A673 (cell line): ENCODE measurements at places on chromosomes 2 and 18.

DNA sequence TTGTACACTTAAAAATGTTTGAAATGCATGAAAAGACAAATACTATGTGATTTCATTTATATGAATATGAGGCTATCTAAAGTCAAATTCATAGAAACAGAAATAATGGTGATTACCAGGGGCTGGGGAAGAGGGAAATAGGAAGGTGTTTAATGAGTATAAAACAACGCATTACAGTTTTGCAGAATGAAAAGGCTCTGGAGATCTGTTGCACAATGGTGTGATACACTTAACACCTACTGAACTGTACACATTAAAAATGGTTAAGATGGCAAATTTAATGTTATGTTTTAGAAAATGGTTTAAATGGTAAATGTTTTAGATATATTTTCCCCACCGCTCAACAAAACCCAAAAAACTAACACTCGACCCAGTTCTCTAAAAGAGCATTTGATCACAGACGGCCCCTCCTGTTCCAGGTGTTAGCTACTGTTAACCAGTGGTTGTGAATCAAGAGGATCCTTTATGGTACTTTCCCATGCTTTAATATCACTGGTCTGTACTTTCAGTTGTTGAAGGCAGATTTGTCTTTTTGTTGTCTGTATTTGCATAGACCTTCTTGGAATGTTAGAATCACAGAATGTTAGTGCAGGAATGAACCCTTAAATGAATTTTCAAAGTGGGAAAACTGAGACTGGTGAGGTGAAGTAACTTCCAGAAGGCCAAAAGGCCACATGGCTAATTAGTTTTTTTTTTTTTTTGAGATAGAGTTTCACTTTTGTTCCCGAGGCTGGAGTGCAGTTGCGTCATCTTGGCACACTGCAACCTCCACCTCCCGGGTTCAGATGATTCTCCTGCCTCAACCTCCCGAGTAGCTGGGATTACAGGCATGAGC is 10.2 kb downstream of the RAB10 start:
- DNase-seq, result no peak

GRCh38 chr18:10094655-10095054 is 180.8 kb downstream of the VAPA start:
- no peak for DNase-seq

- peak; percentile 54 for DNase-seq
Observed at GRCh38 chr2:161102770-161103450, 57.3 kb upstream of the TANK start.

DNA sequence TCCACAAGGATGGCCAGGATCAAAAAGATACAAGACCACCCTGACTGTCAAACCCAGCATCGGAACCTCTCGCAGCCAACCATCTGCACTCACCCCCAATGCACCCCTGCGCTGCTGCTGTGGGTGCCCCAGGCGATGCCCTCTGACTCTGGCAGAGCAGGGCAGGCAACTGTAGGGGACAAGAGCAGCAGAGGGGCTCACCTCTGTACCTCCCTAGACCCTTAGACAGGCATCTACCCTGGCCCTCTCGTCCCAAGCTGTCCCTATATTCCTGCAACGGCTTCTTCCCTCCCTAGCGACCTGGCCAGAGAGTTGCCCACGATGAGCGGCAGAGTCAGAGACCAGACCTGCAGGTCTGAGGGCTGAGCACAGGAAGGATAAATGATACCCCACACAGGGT is 128.2 kb downstream of the HDAC4 start:
- no peak for DNase-seq

- DNase-seq, result no peak
Observed at GRCh38 chr2:234414596-234414995, 82.3 kb downstream of the ARL4C start.

- DNase-seq, result no peak
Observed at GRCh38 chr2:173773076-173773475, 192.1 kb downstream of the SP3 start.

- no peak for DNase-seq
Observed at GRCh38 chr2:127584047-127584446, 48.6 kb downstream of the MYO7B start.

DNA sequence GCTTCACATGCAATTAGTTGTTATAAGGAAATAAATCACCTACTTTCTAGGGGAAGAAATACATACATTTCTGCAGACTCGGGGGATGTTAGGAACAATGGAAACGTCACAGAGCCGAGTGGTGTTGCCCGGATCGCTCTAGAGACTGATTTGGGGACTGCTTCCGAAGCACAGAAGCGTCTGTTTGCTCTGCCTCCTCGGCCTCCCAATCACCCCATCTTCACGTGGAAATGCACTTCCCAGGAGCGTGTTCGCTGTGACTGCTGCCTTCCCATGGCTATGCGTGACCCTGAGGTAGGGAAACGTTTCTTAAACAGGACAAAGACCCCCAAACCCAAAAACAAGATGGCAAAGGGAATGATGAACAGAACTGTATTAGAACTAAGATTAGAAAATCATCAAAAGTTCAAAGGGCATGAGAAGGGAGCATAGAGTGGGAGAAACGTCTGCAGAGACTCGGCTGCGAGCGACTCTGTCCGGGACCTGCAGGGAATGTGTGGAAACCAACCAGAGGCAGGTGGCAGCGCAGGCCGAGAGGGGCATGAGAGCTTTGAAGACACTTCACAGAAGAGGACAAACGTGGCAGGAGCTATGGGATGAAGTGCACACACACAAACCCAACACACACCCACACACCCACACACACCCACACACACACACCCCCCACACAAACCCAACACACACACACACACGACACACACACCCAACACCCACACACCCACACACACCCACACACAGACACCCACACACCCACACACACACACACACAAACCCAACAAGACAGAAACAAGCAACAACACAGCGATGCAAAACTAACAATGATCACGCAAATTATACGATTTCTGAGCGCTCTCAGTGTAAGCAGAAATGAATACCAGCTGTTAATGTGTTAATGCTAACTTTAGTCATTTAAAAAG is 41.3 kb downstream of the RTP5 start:
- no peak for DNase-seq

DNA sequence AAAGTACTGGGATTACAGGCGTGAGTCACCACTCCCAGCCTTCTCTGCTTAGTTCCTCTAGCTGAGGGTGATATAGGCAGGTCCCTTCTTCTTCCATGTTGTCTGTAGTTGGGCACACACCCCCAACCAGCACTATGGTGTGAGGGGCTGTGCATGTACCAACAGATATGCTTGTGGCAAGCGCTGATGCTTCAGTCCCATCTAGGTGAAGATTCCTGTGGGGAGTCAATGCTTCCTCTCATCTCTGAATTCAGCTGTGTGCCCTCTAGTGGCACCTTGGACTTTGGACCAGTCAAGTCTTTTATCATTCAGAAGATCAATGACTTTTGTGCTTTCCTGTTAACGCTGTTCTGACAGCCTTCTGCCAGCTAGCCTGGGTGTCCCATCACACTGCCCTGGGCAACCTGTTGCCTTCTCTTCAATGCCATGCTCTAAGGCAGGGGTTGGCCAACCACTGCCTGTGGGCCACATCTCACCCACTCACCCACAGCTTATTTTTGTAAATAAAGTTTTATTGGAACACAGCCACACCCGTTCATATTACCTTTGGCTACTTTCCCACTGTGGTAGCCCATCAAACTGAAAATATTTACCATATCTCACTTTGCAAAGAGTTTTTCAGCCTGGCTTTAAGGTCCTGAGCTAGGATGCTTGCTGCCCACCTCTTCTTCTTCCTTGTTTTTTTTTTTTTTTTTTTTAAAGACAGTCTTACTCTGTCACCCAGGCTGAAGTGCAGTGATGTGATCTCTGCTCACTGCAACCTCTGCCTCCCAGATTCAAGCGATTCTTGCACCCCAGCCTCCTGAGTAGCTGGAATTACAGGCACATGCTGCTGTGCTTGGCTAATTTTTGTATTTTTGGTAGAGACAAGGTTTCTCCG is 51.0 kb downstream of the NPAS2 start:
- DNase-seq, result no peak

- DNase-seq, result peak; percentile 73
Observed at GRCh38 chr2:223247136-223247535, 195.1 kb downstream of the KCNE4 start.

- DNase-seq, result no peak
Observed at GRCh38 chr2:20444101-20444992, 2.5 kb upstream of the RHOB start.

DNA sequence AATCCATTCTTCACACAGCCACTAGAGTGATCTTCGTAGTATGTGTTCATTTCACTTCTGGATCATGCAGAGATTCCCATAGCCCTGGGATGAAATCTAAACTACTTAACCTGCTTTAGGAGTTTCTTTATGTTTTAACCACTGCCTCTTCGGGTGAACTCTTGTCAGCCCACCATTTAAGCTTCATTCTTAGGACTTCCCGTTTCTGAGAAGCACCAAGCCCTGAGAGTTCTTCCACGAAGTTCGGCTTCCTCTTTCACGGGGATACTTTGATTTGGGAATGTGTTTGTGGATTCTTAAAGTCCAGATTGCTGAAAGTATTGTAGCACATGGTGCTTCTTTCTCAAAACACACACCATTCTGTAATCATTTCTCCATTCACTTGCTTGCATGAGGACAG is 205.0 kb downstream of the UBE2E3 start:
- no peak for DNase-seq

- DNase-seq, result no peak
Observed at GRCh38 chr2:96945014-96945413, 41.4 kb downstream of the FAM178B start.

GRCh38 chr2:181250691-181251090 is 206.5 kb upstream of the ITGA4 start:
- DNase-seq, result no peak

- peak; percentile 96 for DNase-seq
Observed at GRCh38 chr2:85215448-85216401, 82.5 kb downstream of the TCF7L1 start.

GRCh38 chr2:649426-650342 is 27.5 kb downstream of the TMEM18 start:
- no peak for DNase-seq

DNA sequence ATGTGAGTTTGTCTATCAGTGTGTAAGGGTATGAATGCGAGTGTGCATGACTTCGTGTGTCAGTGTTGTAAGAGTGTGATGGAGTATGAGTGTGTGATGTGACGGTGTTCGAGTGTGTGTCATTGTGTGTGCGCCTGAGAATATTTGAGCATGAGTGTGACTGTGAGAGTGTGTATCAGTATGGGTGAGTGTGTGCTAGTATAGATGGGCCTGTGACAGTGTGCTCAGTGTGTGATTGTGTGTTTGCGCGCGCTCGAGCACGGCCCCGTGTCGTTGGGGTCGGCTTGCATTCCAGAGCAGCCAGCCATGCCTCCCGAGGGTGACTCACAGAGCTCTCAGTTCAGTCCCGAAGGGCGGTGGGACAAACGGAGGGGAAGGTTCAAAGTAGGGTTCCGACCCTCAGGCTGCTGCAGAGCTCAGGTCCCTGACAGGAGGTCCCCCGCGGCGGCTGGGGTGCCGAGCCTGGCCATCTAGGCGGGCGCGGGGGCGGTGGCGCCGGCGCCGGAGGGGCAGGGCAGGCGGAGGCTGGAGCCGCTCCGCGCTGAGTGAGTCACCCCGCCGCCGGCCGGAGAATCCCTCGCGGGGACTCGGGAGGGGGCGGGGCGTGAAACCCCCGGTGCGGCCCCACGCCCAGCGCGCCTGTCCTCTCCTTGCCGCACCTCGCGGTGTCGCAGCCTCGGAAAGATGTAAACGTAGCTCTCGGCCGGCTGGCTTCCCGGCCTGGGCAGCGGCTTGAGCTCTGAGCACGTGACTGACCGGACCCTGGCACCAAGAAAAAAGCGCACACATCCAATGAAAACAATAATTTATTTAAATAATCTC is 3.8 kb downstream of the DLX2 start:
- DNase-seq, result peak; percentile 85

DNA sequence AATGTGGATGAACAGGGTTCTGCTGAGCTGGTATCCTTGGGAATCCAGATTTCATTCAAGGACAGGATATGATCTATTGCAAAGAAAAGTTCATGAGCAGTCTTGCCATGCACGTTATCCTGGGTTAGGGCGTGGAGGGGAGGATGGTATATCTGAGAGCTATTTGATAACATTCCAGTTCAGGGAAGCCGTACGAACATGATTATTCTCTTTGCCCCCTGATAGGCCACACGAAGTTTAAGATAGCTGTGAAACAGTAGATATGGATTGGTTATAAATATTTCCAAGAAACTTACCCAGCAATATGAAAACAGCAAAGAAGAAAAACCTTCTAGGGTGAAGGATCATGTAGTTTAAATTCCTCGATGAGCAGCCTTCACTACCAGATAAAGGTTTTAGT is 171.9 kb downstream of the LTBP1 start:
- no peak for DNase-seq

DNA sequence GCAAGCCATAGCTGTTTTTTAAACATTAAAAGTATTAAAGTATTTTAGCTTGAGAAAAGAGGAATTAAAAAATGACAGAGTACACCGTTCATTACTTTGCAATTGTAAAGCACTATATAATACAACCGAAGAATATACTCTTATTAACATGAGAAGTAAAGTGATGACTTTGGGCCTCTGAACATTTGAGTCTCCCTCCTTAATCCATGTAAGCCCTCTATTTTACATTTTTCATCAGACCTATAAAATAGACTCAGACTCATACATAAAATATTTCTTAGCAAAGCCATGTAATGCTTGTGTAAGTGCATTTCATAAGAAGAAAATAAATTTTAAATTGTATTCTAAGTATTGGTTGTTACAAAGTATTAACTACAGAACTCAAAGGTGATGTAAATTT is 198.6 kb downstream of the LRP1B start:
- DNase-seq, result no peak

- peak; percentile 53 for DNase-seq
Observed at GRCh38 chr18:49613141-49613640, 51.3 kb downstream of the LIPG start.

DNA sequence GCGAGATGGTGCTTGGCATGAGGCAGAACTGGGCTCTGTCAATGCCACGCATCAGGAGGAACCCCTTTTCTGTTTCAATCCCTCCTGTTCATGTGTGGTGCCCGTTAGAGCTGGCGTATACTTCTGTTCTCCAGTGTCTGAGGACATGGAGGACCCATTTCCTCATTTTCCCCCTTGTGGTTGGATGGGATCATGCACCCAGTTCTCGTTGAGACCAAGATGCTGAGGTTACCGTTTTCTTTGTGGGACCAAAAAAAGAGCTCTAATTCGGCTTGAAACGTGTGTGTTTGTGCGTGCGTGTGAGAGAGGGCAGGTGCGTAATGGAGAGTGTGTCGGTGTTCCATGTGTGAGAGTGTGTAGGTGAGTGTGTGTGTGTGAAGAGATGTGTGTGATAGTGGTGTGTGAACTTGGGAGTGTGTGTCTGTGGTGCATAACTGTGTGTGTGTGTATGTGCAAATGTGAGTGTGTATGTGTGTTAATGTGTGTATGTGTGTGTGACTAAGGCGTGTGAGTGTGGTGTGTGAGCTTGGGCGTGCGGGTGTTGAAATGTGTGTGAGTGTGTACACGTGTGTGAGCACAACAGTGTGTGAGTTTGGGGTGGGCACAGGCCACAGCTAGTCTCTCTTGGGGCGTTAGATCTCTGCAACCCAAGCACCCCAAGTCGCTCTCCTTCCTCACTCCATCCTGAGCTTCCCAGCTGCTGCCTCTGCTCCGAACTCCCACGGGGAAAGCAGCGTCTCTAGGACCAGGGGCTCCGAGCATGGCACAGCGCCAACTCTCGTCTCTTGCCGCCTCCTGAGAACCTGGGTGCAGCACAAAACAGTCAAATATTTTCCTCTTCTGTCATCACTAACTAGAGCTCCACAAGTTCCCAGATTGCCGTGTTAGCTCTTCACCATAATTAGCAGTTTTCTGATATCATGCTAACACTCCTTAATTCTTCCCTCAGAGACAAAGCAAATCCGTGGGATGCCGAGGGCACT is 75.8 kb downstream of the LONRF2 start:
- DNase-seq, result peak; percentile 55
